Suppressor macrophage (primary cell): ENCODE measurements at places on chromosomes 4 and X.

GRCh38 chr4:107066621-107067020 is 30.5 kb upstream of the DKK2 start:
- peak; percentile 70 for DNase-seq

GRCh38 chrX:40169193-40170101 is 71.7 kb upstream of the BCOR start:
- peak; percentile 80 for DNase-seq

- no peak for DNase-seq
These were observed 79.9 kb downstream of the AMOT start for GRCh38 chrX:112760697-112761096.

- no peak for DNase-seq
These were observed 23.4 kb upstream of the RHOH start for GRCh38 chr4:40173470-40173875.

DNA sequence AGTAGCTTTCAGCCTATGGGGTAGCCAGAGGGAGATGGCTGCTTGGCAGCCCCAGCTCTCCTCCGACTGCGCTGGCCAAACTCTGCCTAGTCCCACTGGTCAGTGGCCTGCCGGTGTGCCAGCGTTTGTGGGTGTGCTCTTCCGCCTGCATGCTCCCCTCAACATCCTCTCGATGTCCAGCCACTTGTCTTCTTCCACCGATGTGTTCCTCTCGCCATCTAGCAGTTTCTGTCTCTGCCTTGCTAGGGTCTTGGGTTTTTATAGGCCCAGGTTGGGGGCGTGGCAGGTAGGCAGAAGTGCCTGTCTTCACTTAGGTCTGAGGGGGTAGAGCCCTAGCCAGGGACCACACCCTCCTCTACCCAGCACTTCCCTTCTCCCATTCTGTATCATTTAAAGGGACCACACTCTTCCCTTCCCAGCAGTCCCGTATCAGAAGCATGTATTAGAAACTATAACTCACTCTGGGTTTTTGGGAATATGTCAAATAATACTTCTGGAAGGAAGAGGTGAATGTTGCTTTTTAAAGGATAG is 124.4 kb downstream of the KDM6A start:
- DNase-seq, result peak; percentile 15

DNA sequence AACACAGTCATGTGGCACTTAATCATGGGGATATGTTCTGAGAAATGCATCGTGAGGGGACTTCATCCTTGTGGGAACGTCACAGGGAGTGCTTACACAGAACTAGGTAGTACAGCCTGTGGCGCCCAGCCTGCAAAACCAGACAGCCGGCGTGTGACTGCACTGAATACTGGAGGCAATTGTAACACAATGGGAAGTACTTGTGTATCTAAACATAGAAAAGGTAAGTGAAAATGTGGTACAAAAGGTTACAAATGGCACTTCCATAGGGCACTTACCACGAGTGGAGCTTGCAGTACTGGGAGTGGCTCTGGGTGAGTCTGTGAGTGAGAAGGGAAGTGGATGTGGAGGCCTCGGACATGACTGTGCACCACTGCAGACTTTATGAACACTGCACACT is 5.2 kb downstream of the TLR3 start:
- DNase-seq, result no peak

- DNase-seq, result peak; percentile 36
These were observed 3.0 kb downstream of the RASGEF1B start for GRCh38 chr4:81468678-81469077.

- DNase-seq, result no peak
These were observed 10.5 kb downstream of the ZGRF1 start for GRCh38 chr4:112626228-112626627.

- DNase-seq, result peak; percentile 80
These were observed 660.3 kb upstream of the PITX2 start for GRCh38 chr4:111283066-111283677.

DNA sequence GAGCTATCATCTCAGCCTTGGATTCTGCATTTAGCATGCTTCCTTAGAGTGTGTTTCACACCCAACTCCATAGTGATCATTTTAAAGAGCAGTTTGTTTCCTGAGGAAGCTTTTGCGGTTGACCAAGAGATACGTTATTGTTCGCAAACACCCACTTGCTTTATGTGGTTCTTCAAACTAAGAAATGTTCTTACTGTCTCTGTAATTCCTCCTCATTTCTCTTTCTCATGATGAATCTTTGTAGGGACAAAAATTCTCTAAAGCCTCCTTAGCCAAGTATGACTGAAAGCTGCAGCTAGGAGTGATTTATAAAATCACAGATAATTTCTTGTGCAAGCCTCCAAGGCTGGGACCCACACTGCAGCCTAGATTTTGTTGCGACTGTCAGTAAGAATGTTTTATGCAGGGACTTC is 10.0 kb downstream of the TNIP3 start:
- DNase-seq, result peak; percentile 77

DNA sequence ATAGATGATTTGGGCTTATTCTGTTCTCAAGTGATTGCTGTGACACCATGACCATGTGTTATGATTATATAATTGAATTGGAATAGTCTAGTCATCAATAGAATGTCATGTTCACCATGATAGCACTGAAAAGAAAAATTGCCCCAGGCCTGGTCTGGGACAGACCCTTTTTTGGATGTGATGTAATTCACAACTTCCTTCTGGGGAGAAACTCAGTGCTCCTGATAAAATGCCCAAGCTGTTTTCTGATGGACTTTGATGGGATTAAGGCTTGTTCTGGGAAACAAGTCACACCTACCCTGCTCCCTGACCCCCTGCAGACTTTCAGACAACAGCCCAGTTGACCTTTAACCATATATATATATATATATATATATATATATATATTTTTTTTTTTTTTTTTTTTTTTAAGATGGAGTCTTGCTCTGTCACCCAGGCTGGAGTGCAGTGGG is 65.3 kb downstream of the RHOH start:
- DNase-seq, result no peak

- no peak for DNase-seq
These were observed 194.7 kb upstream of the CXorf51B start for GRCh38 chrX:146614663-146615478.

- DNase-seq, result no peak
These were observed 857.5 kb upstream of the FTHL17 start for GRCh38 chrX:31929366-31929765.

GRCh38 chrX:132766452-132766851 is 192.0 kb downstream of the HS6ST2 start:
- DNase-seq, result no peak

- DNase-seq, result no peak
These were observed 153.6 kb downstream of the SOWAHB start for GRCh38 chr4:76744241-76744921.

GRCh38 chr4:70761276-70761816 is 39.6 kb downstream of the RUFY3 start:
- no peak for DNase-seq

DNA sequence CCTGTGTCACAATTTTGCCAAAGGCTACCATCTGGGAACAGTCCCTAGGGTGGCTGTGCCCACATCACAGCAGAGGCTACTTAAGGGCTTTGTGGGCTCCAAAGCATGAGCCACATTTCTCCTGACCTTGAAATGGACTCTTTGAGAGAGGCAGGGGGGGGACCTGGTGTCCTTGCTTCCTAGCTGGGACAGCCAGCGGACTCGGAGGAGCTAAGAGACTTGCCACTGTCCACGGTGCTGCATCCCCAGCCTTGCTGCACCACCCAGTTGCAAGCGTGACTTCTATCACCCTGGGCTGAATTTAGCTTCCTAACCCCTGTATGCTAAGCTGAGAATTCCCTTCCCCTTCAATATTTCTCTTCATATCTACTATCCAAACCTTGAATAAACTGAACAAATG is 99.0 kb downstream of the PHKA2 start:
- DNase-seq, result no peak

- DNase-seq, result peak; percentile 79
These were observed 37.8 kb downstream of the TBC1D9 start for GRCh38 chr4:140718241-140718952.

GRCh38 chr4:25843340-25844097 is 19.3 kb downstream of the SEL1L3 start:
- no peak for DNase-seq

DNA sequence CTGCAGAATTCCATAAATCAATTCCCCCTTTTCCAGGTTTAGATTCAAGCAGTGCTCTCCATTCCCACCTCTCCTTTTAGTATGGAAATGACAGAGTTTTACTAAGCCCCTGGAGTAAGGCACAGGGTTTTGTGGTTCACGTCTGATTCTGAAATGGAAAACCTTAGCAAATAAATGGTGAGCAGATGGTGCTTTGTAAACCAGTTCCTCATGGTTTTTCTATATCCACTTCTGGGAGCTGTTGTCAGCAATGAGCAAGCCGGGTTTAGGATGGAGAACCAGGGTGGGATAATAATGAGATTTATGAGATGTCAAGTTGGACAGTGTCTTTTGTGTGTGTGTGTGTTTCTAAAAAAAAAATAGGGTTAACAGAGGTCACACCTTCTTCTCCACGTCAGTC is 113.8 kb upstream of the RBPJ start:
- no peak for DNase-seq

GRCh38 chrX:142149919-142150318 is 55.2 kb downstream of the MAGEC2 start:
- DNase-seq, result no peak

DNA sequence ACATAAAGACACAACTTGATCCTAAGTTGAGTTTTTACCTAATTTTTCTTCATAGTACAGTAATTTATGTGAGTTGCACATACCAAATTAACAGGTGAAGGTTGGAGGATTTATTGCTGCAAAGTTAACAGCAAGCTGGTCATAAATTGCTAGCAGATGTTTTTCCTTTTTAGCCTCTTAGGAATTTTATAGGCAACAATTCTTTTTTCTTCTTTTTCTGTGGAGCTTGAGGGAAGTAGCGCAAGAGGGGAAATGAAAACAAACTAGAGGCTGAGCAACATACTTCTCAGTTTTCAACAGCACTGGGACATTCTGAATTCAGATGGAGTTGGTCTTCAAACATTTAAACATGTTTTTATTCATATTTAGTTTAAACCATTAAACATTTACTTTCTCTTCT is 63.7 kb upstream of the TLR2 start:
- no peak for DNase-seq

GRCh38 chr4:181752516-181752915 is 490.7 kb upstream of the TENM3 start:
- no peak for DNase-seq

DNA sequence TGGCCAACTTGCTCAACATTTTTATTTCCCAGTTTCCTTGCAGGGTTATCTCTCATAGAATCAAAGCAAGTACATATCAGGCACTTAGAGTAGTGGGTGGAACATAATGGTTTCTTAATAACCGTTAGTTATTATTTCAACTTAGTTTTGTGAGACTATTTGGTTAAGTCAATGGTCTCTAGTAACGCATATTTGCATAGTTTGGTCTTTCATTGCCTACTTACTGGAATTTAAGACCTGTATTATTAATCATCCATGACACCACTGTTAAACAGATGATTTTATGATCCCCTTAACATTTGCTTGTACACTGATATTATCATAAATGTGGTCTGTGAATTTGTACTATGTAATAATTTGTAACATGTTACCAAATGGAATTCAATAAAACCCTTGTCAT is 70.9 kb upstream of the SMIM31 start:
- DNase-seq, result no peak

DNA sequence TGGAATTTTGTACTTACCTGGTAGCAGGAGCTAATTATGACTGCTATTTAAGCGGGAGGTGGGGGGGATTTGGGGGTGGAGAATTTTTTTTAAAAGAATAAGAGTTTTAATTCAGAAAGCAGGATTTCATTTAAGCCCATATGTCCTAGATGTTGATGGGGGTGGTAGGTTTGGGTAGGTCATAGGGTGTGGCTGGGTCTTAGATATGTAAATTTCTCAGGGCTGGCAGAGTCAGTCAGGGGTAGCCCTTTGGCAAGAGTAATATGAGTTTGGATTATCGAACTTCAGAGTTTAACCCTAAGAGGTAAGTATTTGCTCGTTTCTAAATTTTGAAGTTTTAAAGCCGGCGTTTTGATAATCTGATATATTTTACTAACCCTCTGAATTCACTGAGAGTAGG is 35.2 kb upstream of the COX18 start:
- DNase-seq, result no peak

DNA sequence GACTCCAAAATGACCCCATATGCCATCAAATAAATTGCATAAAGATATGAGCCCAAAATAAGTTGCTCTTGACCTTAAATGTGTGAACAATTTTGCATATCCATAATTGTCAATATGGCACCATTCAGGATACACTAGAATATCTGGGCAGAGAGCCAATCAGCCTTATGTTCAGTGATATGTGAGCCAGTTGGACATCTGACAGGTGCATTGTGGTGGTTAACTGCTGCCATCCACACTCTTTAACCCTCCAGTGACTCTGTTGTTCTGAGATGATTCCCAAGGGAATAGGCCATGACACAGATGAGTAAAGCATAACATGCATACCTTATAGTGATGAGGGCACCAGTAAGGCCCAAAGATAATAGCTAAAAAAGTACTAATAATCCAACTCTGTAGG is 500.1 kb downstream of the PCDH18 start:
- no peak for DNase-seq

GRCh38 chr4:55014876-55015275 is 110.5 kb downstream of the KDR start:
- DNase-seq, result no peak

- no peak for DNase-seq
These were observed 157.5 kb upstream of the ATOH1 start for GRCh38 chr4:93671093-93671492.

- no peak for DNase-seq
These were observed 186.0 kb downstream of the DCHS2 start for GRCh38 chr4:154305616-154306015.

GRCh38 chr4:156598138-156598681 is 373.4 kb downstream of the PDGFC start:
- peak; percentile 22 for DNase-seq

DNA sequence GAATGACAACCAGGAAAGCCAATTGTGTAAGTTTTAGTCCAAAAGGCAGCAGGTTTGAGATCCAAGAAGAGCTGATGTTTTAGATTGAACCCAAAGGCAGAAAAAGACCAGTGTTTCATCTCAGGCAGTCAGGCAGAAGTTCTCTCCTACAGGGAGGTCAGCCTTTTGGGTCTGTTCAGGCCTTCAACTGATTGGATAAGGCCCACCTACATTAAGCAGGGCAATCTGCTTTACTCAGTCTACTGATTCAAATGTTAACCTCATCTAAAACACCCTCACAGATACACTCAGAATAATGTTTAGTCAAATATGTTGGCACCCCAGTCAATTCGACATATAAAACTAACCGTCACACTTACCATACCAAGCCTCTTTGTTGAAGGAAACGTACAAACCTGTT is 134.2 kb upstream of the NEIL3 start:
- DNase-seq, result no peak

GRCh38 chrX:52015794-52016193 is 53.2 kb downstream of the MAGED4B start:
- DNase-seq, result no peak

DNA sequence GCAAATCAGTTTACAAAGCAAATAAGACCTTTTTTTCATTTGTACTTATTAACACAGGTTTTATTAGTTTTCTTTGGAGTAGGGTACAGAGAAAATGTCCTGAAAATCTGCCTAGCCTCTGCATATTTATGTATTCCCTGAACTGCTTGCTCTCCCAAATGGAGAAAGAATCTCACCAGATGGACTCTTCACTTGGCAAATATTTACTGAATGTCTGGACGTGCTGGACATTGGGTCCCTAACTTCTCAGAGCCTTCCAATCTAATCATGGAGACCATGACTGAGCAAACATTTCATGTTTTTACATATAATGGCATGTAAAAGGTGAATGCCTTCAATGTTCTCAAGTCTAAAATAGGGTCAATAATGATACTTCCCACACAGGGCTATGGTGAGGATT is 126.0 kb downstream of the CHRDL1 start:
- DNase-seq, result no peak
